ENCODE measurements at places on chromosomes 12 and 14. TPM values are rescaled to one million over a fixed set of nuclear protein-coding genes. Genes with fewer than 3 reads are reported as not detected.

The DIO2 gene
- not detected for total RNA-seq

The FBRSL1 gene
- 27.3 TPM for total RNA-seq

The KLHL33 gene
- not detected for total RNA-seq

The CIDEB gene
- total RNA-seq, result 4.1 TPM

The OR6J1 gene
- total RNA-seq, result not detected

The UNC119B gene
- total RNA-seq, result 15.9 TPM

The INHBC gene
- total RNA-seq, result not detected

Measured in hair follicular keratinocyte (primary cell).